ENCODE measurements at places on chromosomes 16 and 17. TPM values are rescaled to one million over a fixed set of nuclear protein-coding genes. Genes with fewer than 3 reads are reported as not detected.

The CDC42EP4 gene
- 137 TPM for total RNA-seq

The SLFN14 gene
- total RNA-seq: not detected

The SLC16A6 gene
- 7.3 TPM for total RNA-seq

The SMARCE1 gene
- 77.8 TPM for total RNA-seq

The GPR139 gene
- not detected for total RNA-seq

The HOXB3 gene
- total RNA-seq: 15.9 TPM

The NOG gene
- 0.82 TPM for total RNA-seq

The ABCC12 gene
- not detected for total RNA-seq

The CES3 gene
- 0.84 TPM for total RNA-seq

The CLEC19A gene
- not detected for total RNA-seq

The FOXC2 gene
- total RNA-seq: 0.47 TPM

The MPV17L gene
- 10.7 TPM for total RNA-seq

The PTX4 gene
- not detected for total RNA-seq

The TLCD3A gene
- total RNA-seq: 45.3 TPM

The VPS35 gene
- total RNA-seq: 72.9 TPM

The TEX19 gene
- total RNA-seq: not detected

The ANKRD40CL gene
- not detected for total RNA-seq

The EPN3 gene
- not detected for total RNA-seq

The CYB5B gene
- total RNA-seq: 41.8 TPM

The PMFBP1 gene
- total RNA-seq: 1.0 TPM

The COL1A1 gene
- total RNA-seq: 21.2 TPM

The SLC46A1 gene
- 11.7 TPM for total RNA-seq

The MINK1 gene
- total RNA-seq: 29.1 TPM

The HOXB7 gene
- total RNA-seq: 11.5 TPM

The HES7 gene
- not detected for total RNA-seq

The USP43 gene
- 0.88 TPM for total RNA-seq

The KRTAP3-2 gene
- total RNA-seq: not detected

The MYH3 gene
- total RNA-seq: 2.8 TPM

The GNAO1 gene
- total RNA-seq: 2.6 TPM

The HAS3 gene
- total RNA-seq: 0.56 TPM

The CDRT4 gene
- total RNA-seq: 1.3 TPM

The GPR179 gene
- not detected for total RNA-seq

The RNF135 gene
- 57.5 TPM for total RNA-seq

The CCL2 gene
- 39.8 TPM for total RNA-seq

The GPRC5C gene
- 29.0 TPM for total RNA-seq

The ATF7IP2 gene
- 14.2 TPM for total RNA-seq

The LDAF1 gene
- total RNA-seq: 40.6 TPM

The TPSAB1 gene
- total RNA-seq: 27.1 TPM

The CYTH1 gene
- 139 TPM for total RNA-seq

The ABHD15 gene
- 21.6 TPM for total RNA-seq

The ZG16 gene
- total RNA-seq: not detected

The CACNB1 gene
- 3.5 TPM for total RNA-seq

The SPN gene
- total RNA-seq: 1.1 TPM

The BAIAP3 gene
- total RNA-seq: 1.9 TPM

The KRT31 gene
- not detected for total RNA-seq

The INCA1 gene
- total RNA-seq: 1.0 TPM

The WNK4 gene
- total RNA-seq: 0.50 TPM

The TMC5 gene
- total RNA-seq: 1.1 TPM

The TMEM107 gene
- 78.4 TPM for total RNA-seq

The KRTAP16-1 gene
- not detected for total RNA-seq

The KIF2B gene
- total RNA-seq: not detected

Measured in omental fat pad (tissue), 4 donors.